ENCODE measurements at places on chromosomes 4 and X.

GRCh38 chr4:114807759-114808404, 209.3 kb downstream of the UGT8 start:
- peak; percentile 45 for DNase-seq

DNA sequence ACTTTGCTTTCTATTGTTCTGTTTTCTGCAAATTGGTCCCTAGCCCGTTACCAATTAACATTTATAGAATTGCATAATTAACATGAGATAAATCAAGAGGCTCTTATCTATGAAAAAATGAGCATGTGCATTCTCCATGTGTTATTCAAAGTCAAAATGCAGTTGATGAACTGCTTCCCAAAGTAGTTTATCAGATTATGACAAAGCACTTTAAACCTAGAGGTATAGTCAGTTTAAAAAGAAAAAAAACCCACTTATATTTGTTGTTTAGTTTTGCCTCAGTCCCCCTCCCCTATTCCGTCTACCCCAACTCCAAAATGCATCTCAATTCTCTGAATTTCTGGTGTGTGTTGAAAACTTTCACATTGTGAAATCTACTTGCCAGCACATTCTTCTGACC, 119.5 kb downstream of the ATXN3L start:
- DNase-seq = no peak

DNA sequence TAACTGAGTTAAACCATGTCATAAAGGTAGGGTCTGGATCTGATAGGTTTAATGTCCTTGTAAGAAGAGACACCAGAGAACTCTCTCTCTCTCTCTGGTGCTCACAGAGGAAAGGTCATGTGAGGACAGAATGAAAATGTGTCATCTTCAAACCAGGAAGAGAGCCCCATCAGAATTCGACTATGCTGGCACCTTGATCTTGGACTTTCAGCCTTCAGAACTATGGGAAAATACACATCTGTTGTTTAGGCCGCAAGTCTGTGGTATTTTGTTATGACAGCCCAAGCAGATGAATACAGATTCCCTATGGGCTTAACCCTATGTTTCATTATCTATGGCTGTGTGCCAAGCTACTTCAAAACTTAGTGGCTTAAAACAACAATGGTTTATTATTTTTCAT, 105.5 kb upstream of the DDIT4L start:
- no peak for DNase-seq

GRCh38 chr4:84110040-84110439, 389.1 kb downstream of the NKX6-1 start:
- no peak for DNase-seq

GRCh38 chr4:24880186-24880585, 32.7 kb downstream of the CCDC149 start:
- DNase-seq = no peak

- no peak for DNase-seq
These were observed 144.8 kb downstream of the BCOR start for GRCh38 chrX:39952989-39953388.

GRCh38 chrX:16199343-16199742, 32.1 kb downstream of the MAGEB17 start:
- no peak for DNase-seq

GRCh38 chr4:110271986-110272385, 73.6 kb upstream of the ELOVL6 start:
- DNase-seq = no peak

GRCh38 chr4:71095141-71095540, 101.7 kb downstream of the DCK start:
- no peak for DNase-seq

GRCh38 chr4:165945991-165946390, 73.0 kb downstream of the TLL1 start:
- DNase-seq = no peak

- no peak for DNase-seq
These were observed 126.9 kb upstream of the DCLK2 start for GRCh38 chr4:149951152-149951900.

Measured in CD4-positive, alpha-beta T cell treated with Interleukin-21 for 1 hour (primary cell).